ENCODE measurements at places on chromosomes 11 and 22.

DNA sequence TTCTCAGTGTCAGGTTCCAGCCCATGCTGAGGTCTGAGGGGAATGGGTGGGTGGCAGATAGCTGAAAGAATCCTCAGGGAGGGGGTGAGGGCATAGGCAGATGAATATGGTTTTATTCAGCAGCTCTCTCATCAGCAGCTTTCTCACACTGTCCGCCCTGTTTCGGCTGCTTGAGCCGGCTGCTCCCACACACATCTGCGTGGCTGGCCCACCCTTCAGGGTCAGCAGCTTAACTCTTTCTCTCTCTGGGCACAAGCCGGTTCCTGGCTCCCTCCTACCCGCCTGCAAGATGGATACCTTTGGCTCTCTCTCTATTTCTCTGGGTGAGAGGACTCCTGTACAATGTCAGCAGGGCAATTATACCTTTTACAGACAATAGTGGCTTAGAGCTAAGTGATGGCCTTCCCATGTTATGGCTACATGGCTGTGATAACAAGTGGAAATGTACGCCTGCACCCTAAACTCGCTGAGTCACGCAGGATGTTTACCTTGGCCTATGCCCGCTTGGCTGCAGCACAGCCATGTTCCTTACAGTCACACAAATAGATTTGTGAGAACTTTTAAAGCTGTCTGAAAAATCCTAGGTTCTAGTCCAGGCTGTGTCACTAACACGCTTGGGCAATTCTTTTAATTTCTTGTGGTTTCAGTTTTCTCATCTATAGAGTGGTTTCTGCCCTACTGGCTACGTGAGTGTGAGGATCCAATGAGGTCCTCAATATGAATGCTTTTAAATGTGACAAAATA, 4.1 kb downstream of the MMP20 start:
- DNase-seq: no peak

GRCh38 chr11:103940551-103940950, 95.9 kb upstream of the DDI1 start:
- DNase-seq: no peak

DNA sequence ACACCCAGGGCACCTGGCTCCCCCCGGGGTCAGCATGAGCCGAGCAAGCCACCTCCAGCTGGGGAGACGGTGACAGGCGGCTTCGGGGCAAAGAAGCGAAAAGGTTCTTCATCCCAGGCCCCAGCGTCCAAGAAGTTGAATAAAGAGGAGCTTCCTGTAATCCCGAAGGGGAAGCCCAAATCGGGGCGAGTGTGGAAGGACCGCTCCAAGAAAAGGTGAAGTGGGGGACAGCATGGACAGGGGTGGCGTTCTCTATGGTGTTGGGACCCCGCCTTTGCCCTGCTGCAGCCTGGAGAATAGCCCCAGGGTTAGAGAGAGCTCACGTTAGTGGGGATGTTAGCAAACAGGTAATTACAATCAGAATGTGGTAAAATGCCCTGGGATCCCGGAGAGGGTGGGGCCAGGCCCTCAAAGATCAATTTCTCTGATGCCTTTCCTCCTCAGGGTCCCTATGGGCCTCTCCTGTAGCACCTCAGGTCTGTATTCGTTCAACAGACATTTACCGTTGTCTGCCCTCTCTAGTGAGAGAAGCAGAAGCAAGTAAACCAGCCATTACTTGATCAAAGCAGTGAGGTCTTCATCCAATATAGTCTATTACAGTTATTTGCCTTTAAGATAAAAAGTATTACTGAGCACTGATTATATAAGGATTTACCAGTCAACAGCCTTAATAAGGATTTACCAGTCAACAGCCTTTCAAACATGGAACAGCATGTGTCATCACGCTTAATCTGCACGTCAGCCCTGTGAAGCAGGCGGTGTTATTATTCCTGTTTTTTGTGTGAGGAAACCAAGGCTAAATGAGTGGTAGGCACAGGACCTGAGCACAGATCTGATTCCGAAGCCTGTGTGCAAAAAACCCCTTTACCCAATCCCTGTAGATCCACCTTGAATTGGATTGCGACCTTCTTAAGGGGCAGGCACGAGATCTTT, 1.0 kb downstream of the CCDC86 start:
- no peak for DNase-seq

DNA sequence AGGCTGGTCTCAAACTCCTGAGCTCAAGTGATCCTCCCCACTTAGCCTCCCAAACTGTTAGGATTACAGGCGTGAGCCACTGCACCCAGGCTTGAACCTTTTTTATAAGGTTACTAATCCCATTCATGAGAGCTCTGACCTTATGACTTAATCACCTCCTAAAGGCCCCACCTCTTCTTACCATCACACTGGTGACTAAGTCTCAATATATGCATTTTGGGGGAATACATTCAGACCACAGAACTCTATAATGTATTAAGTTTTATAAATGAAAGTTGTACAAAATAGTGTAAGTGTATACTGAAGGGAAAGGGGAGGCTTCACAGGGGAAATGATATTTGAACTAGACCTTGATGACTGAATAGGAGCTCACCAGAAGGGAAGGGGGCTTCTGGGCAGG, 28.4 kb upstream of the RBFOX2 start:
- DNase-seq: no peak

DNA sequence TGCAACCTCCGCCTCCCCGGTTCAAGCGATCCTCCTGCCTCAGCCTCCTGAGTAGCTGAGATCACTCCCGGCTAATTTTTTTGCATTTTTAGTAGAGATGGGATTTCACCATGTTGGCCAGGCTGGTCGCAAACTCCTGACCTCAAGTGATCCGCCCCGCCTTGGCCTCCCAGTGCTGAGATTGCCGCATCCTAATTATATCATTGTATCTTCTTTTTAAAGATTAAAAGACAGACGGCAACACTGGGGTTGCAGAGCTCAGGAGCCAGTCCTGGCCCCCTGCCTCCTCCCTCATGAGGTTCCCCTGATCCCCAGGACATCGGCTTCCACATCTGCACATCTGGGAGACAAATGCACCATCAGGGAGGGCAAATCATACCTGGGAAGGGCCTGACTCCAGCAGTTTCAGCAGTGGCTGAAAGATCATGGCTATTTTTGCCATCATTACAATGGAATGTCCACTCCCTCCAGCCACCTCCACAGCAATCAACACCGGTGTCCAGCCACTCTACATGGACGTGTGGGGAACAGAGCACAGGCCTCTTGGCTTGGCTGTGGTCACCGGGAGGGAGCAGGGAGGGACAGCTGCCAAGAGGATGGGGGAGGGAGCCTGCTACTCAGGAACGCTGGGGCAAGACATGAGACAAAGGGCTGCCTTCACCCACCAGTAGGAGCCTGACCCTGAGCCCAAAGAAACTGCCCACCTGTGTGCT, 9.2 kb upstream of the CELSR1 start:
- DNase-seq: no peak

DNA sequence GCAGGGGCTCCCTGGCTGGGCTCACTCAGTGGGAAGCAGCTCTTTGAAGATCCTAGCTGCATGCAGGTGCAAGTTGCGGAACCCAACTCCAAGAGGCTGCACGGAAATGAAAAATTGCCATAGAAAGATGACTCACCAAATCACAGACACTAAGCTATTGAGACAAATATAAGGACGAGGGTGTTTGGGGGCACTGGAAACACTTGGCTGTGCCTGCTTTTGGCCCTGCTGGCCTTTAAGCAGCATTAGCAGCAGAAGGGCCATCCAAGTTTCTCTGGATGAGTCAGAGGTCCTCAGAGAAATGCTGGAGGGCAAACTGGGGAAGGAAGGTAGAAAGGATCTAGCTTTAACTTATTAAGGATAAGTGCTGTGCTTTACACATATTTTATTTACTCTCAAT, 282.3 kb downstream of the KIRREL3 start:
- DNase-seq: no peak

DNA sequence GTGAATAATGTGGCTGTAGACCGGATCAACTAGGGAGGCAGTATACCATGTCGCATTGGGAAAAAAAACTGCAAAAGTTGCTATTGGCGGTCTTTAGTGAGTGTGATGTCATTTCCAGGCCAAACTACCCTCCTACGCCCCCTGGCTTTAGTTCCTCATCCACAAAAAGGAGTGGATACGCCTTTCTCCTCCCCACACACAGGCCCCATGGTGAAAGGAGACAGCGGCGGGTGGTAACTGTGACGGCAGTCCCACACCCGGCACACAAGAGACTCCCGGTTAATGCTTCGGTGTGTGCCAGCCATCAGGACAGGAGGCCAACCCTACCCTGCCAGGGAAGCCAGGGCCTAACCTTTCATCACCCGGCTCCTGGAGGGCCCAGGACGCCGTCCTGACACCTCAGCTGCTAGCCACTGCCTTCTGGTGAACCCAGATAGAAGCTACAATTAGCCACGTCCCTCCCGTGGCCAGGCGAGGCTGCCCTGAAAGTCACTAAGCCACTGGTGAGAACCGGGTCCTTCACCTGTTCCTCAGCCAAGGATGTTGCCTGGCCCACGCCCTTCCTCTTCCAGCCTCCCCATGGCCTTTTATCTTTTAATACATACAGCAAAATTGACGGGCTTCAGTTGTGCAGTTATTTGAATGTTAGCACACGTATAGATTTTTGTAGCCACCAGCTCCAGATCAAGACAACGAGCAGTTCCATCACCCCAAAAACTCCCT, 10.8 kb downstream of the TP53I11 start:
- DNase-seq: peak; percentile 53

DNA sequence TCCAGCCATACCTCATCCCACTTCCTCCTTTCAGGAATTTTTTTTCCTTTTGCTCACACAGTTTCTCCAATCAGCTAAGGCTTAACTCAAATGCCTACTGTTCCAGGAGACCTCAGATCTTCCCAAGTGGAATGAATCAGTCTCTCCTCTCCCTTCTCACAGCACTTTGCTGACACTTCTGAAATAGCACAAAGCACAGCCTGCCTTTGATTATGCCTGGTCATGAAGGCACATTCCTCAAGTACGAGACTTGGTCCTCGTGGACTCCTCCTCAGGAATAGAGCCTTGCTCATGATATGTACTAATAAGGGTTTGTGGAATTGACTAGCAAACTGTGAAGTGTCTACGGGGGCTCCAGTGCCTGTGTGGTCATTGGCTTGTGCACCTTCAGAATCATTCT, 176.7 kb upstream of the TENM4 start:
- no peak for DNase-seq

GRCh38 chr11:114914231-114915005, 236.1 kb downstream of the NXPE2 start:
- DNase-seq: no peak

DNA sequence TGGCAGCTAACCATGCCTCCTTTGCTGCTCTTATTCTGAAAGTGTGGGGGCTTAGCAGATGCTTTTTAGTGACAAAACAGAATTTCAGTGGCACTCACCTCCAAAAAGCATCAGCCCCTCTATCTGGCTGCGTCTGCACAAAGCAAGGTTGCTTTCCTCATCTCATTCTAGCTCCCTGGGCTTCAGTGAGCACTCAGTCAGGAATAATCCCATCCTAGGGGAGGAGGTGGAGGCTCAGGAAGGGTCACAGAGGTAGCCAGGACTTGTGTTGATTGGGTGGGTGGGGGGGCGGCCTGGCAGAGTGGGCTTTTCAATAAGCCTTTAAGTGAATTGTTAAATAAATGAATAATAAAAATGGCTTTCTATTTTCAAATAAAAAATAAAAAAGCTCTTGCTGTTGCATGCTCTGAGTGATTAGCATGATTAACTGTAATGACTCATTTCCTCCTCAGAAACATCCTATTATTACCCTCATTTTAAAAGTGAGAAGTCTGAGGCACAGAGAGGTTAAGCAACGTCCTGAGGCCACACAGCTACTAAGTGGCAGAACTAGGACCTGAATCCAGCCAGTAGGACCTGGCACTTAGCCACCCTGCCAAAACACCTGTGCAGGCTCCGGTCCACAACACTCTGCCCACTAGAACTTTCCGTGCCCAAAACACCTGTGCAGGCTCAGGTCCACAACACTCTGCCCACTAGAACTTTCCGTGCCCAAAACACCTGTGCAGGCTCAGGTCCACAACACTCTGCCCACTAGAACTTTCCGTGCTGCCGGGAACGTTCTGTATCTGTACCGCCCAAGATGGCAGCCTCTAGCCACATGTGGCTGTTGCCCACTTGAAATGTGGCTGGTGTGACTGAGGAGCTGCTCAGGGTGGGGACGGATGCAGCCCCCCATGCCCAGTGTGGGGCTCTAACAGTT, 5.5 kb downstream of the B3GAT1 start:
- no peak for DNase-seq

GRCh38 chr22:41883400-41883799, 31.5 kb downstream of the SHISA8 start:
- no peak for DNase-seq

GRCh38 chr22:49627217-49628181, 200.2 kb downstream of the BRD1 start:
- DNase-seq: no peak

DNA sequence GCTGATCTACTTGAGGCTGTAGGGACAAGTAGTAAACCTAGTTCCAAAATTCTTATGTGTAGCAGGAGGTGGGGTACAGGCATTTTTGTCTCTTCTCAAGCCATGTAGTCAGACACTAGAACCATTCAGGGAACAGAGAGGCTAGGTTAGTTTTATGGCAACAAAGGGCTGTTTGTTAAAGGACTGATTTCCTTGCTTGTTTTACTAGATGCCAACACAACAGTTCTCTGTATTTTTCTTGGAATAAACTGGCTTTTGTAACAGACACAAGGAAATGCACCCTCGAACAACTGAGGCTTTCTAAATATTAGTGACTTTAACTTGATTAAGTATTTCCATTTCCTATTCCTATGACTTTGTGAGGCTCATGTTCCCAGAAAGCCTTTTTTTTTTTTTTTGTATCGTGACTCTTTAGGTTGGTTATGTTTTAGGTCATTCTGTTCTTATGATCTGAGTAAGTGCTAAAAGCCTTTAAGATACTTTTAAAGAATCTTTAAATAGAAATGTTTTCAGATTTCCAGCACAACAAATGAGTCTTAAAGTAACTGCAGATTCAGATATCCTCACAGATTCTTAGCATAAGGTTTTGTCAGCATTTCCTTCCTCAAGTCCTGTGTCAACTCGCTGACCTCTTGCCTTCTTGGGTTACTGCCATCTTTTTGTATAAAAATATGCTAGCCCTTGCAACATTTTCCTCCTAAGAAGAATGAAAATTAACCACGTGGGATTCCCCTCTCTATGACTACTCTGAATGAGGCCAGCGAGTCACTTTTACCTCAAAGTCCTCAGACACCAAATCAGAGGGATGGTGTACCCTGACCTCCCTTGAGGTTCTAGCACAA, 92.5 kb downstream of the CCDC83 start:
- DNase-seq: no peak
